Activated naive CD4-positive, alpha-beta T cell treated with anti-CD3 and anti-CD28 coated beads, Interleukin-2, amount 10 ng/mL, durations not matched to agents 7 days and 5 days (primary cell): ENCODE measurements at places on chromosomes 2 and 18.

GRCh38 chr2:169065422-169065821, 3.9 kb upstream of the DHRS9 start:
- no peak for DNase-seq
- no peak overlapping the region for H3K27ac ChIP-seq
- H3K27me3 ChIP-seq, result no peaks in the 10 kb centered on the region
- H3K36me3 ChIP-seq, result no peaks in the 10 kb centered on the region
- no peak overlapping the region for H3K4me3 ChIP-seq

DNA sequence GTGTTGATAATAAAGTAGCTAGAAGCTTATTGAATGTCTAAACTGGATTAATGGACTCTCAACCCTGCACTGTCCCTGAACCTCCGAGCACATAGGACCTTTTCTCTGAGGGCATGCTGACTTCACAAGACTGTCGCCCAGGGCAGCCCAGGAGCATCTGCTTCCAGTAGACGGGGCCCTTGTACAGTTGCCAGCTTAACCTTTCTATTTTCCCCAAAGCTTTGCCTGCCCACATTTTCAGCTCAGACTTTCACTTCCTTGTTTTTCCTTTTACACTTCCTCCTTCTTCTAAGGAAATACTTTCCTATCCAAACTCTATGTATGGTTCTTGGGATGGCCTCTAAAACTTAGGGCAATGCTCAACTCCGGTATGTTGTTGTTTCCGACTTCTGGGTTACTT, 1.3 kb downstream of the VWA3B start:
- H3K27me3 ChIP-seq, result peaks cover 46% of the 10 kb centered on the region
- H3K36me3 ChIP-seq, result peaks cover 1% of the 10 kb centered on the region
- no peak overlapping the region for H3K4me3 ChIP-seq
- H3K27ac ChIP-seq, result no peak overlapping the region
- no peak for DNase-seq

GRCh38 chr2:236899950-236900640, 185.6 kb upstream of the COPS8 start:
- no peak for DNase-seq
- H3K4me3 ChIP-seq, result no peak overlapping the region

GRCh38 chr2:104867813-104868504, 14.0 kb downstream of the POU3F3 start:
- DNase-seq, result no peak
- peaks cover 12% of the 10 kb centered on the region for H3K4me1 ChIP-seq
- no peaks in the 10 kb centered on the region for H3K36me3 ChIP-seq
- H3K4me3 ChIP-seq, result no peak overlapping the region
- peaks cover 99% of the 10 kb centered on the region for H3K27me3 ChIP-seq

GRCh38 chr2:128493880-128494279, 175.2 kb upstream of the HS6ST1 start:
- DNase-seq, result no peak
- H3K4me3 ChIP-seq, result no peak overlapping the region
- no peak overlapping the region for H3K27ac ChIP-seq

DNA sequence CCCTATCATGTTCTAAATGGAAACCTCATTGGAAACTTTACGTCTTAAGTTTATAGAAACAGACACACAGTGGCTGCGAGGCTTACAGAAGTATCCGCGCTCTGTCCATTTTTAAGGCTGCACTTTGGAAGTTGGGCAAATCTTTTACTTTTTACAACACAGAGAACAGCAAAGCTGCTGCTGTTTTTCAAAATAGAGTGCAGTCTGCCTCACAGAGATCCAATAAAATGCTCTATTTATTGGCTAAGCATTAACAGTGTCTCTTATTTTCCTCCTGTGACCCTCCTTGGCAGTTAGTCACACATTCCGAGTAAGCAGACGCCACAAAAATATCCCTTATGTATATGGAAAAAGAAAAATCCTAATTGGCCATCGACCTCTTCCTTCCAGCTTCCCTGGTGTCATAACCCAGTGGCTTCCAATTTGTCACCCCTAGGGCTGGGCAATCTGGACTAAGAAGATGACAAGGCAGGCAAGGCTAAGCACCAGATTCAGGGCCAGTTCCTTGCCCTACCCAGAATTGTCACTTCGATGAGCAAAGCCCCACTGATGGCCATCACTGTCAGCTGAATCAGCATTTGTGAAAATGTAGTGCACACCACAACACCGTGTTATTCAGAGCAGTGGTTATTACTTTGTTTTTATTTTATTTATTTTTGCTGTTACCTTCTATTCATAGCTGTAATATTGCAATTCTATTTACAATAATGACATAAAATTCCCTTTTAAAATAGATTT, 47.7 kb upstream of the MEIS1 start:
- no peaks in the 10 kb centered on the region for H3K4me1 ChIP-seq
- no peaks in the 10 kb centered on the region for H3K36me3 ChIP-seq
- no peak for DNase-seq
- H3K27me3 ChIP-seq, result no peaks in the 10 kb centered on the region
- H3K4me3 ChIP-seq, result no peak overlapping the region

DNA sequence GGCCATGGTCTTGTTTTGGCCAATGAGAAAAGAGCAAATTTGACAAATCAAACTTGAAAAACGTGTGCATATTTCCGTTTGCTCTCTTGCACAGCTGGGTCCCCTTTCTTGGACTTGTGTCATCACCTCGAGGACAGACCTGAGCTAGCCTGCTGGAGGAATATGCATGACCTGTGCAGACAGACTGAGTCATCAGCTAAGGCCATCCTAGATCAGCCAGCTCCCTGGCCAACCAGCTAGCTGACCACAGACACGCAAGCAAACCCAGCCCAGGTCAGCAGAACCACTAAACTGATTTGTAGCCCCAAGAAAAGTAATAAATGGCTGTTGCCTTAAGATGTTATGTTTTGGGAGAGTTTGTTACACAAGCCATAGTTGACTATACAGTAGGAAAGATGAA, 61.3 kb upstream of the PAX3 start:
- no peaks in the 10 kb centered on the region for H3K4me1 ChIP-seq
- H3K27me3 ChIP-seq, result no peaks in the 10 kb centered on the region
- H3K36me3 ChIP-seq, result no peaks in the 10 kb centered on the region
- H3K27ac ChIP-seq, result no peak overlapping the region
- DNase-seq, result no peak

DNA sequence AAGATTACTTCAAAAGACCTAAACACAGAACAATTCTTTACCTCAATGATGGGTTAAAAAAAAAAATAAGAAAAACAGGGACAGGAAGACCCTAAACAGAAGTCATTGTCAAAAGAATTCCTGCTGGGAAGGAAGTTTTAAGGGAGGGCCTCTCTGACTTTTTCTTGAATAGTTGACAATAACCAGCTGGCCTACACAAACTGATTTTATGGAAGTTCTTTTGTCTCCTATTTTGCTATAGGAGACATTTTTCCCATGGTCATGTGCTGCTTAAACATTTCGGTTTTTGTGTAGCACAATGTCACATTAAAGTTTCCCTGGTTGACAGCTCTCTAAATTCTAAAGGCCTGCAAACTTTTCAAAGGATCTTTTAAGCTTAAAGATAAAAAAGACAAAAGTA, 55.3 kb downstream of the RFTN2 start:
- no peak overlapping the region for H3K27ac ChIP-seq
- no peaks in the 10 kb centered on the region for H3K36me3 ChIP-seq
- H3K27me3 ChIP-seq, result peaks cover 8% of the 10 kb centered on the region
- H3K4me1 ChIP-seq, result no peaks in the 10 kb centered on the region
- no peak overlapping the region for H3K4me3 ChIP-seq

DNA sequence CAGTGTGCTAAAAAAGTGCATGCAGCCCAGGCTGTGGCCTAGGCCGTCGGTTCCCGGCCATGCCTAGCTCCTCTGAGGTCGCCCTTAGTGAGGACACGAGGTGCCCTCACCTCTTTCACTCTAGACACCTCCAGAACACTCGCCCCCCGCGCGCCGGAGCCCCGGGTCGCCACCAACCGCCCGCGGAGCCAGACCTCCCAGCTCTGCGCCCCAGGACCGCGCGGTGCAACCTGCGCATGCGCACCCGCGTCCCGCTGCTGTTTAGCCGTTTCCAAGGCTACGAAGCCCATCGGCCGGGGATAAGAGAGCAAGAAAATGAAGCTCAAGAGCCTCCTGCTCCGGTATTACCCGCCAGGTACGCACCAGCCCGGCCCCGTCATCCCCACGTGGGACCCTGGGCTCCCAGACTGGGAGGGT, at the start of gene DAW1:
Gene DAW1 (plus strand): TSS at position 257 of the 417 bp plus-strand sequence. CDS start 59 bp downstream, at position 316.
- no peak within 1 kb of the TSS for H3K4me3 ChIP-seq
- no peaks in the 10 kb centered on the region for H3K36me3 ChIP-seq
- peak; percentile 56 for DNase-seq
- H3K27me3 ChIP-seq, result peaks cover 25% of the 10 kb centered on the region
